ENCODE measurements at places on chromosomes 13 and 19. TPM values are rescaled to one million over a fixed set of nuclear protein-coding genes. Genes with fewer than 3 reads are reported as not detected.

GRCh38 chr13:84413016-84413415, 530.7 kb upstream of the SLITRK1 start:
- H3K27ac ChIP-seq = no peak overlapping the region
- no peak for DNase-seq
- no peaks in the 10 kb centered on the region for H3K4me1 ChIP-seq
- no peak overlapping the region for H3K4me3 ChIP-seq
- no peaks in the 10 kb centered on the region for H3K27me3 ChIP-seq
- no peaks in the 10 kb centered on the region for H3K36me3 ChIP-seq

- H3K27me3 ChIP-seq = no peaks in the 10 kb centered on the region
- DNase-seq = no peak
- no peak overlapping the region for H3K27ac ChIP-seq
- H3K4me3 ChIP-seq = no peak overlapping the region
- no peaks in the 10 kb centered on the region for H3K4me1 ChIP-seq
These were observed 372.6 kb downstream of the OXGR1 start for GRCh38 chr13:96621634-96622183.

GRCh38 chr13:112885782-112886268, 83.2 kb upstream of the MCF2L start:
- H3K4me3 ChIP-seq = no peak overlapping the region
- no peak overlapping the region for H3K27ac ChIP-seq
- no peak for DNase-seq
- H3K27me3 ChIP-seq = no peaks in the 10 kb centered on the region

DNA sequence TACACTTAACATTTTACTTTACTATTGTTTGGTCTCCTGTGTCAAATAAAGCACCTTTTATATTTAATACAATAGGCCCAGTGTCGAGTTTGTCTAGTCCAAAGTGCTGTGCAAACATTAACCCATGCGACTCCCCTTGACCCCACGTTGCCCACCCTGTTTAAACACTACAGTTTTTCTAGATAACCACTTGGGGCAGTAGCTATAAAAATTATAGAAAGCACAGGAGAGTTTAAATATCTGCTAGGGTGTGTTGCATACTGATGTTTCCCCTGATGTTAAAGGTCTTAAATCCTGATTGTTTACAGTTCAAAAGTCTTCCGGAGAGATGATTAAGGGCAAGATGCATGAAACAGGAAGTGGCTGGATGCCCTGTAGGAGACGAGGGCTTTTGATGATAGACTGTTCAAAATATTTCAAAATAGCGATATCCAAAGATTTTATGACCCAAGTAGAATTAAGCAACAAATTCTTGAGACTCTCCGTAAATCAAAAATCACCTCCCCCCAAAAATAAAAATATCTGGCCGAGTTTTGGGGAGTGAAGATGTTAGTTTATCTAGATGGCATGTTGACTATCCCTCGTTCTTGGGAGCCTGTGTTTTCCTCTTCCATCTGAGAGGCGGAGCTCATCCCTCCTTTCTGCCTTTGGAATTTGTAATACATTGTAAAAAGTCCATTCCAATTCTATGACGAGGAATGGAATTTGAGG, 167.1 kb downstream of the FGF9 start:
- no peaks in the 10 kb centered on the region for H3K36me3 ChIP-seq
- no peaks in the 10 kb centered on the region for H3K27me3 ChIP-seq
- DNase-seq = no peak
- no peaks in the 10 kb centered on the region for H3K4me1 ChIP-seq
- H3K27ac ChIP-seq = no peak overlapping the region

DNA sequence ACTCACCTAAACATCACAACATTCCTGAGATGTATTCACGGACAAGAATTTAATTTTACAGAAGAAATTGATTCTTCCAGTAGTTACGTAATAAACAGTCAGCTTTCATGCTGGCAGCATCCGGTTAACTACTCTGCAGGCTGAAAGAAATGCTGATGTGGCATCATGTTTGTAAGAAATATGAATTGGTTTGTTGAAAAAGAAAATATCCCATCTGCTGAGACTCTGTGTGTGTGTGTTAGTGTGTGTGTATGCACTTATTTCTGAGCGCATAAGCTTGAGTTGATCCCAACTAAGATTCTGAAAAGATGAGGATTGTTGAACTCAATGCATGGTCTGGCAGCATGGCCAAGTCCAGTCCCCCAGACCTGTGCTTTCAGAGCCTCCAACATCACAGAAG, 74.3 kb upstream of the FAM216B start:
- no peaks in the 10 kb centered on the region for H3K4me1 ChIP-seq
- H3K27ac ChIP-seq = no peak overlapping the region
- no peaks in the 10 kb centered on the region for H3K27me3 ChIP-seq
- DNase-seq = no peak

- DNase-seq = no peak
- no peaks in the 10 kb centered on the region for H3K27me3 ChIP-seq
- no peak overlapping the region for H3K4me3 ChIP-seq
- peaks cover 2% of the 10 kb centered on the region for H3K36me3 ChIP-seq
- no peaks in the 10 kb centered on the region for H3K4me1 ChIP-seq
These were observed 49.1 kb upstream of the EHD2 start for GRCh38 chr19:47663911-47664771.

DNA sequence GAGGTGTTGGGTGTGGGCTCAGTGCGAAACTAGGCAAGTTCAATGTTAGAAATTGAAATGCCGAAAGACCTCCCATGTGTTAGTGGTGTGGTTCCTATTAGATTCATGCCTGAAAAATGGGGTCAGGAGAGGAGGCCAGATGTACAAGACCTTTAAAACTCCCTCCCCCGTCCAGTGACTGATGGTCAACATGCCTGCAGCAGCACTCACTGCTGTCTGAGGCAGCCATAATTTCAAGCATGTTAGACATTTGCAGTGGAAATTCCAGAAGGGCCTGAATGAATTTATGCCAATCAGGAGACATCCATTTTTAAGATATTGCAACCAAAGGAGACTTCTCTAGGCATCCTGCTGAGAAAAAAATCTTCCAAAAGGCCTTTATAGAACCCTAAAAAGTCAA, 426.9 kb upstream of the NBEA start:
- no peaks in the 10 kb centered on the region for H3K27me3 ChIP-seq
- H3K4me3 ChIP-seq = no peak overlapping the region
- no peaks in the 10 kb centered on the region for H3K36me3 ChIP-seq
- no peaks in the 10 kb centered on the region for H3K4me1 ChIP-seq

DNA sequence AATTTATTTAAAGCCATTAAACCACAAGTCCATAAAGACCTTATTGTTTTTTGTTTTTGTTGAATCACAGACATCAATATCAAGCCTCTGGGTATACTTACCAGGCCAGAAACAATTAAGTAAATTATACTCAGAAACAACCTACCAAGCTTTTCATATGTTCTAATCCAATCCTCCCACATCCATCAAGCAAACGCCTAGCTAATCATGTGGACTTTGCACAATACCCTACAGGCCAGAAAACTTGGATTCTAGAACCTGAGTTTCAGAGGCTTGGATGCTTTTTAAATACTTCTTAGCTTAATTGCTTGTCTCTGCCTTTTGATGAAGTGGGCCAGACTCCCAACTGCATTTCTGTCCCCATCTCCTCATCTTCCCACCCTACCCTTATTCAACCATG, 39.9 kb downstream of the TGDS start:
- no peak overlapping the region for H3K27ac ChIP-seq
- no peak for DNase-seq
- no peaks in the 10 kb centered on the region for H3K27me3 ChIP-seq
- no peaks in the 10 kb centered on the region for H3K36me3 ChIP-seq
- no peak overlapping the region for H3K4me3 ChIP-seq
- H3K4me1 ChIP-seq = no peaks in the 10 kb centered on the region

DNA sequence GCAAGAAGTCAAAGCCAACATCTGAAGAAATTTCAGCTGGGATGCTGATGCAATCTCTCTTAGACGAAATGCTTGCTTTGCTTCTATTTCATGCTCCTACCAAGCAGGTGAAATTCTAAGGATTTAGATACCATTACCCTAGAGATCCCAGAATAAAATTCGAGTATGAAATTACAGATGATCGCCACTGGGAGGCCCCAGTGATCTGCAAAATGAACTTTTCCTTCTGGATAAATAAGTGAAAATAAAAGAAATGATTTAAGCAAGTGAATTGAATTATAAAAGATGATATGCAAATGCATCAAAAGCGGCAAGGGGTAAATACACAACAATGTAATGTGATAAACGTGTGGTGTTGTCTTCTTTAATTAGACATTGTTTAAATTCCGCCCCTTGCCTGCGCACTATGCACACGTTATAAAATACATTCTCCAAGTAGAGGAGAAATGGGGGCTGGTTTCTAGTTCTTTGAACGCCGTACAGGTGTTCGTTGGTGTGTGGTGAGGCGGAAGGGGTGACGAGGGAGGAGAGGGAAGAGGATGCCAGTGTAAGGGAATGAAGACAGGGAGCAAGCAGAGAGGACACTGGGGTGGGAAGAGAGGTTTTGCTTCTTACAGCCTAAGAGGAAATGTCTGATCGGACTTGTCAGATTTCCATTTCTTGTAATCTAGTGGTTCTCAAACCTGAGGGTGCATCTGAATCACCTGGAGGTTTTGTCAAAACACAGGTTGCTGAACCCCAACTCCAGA, 58.0 kb downstream of the ERCC5 start:
- no peak for DNase-seq
- no peak overlapping the region for H3K4me3 ChIP-seq
- no peak overlapping the region for H3K27ac ChIP-seq
- no peaks in the 10 kb centered on the region for H3K36me3 ChIP-seq
- peaks cover 5% of the 10 kb centered on the region for H3K4me1 ChIP-seq
- no peaks in the 10 kb centered on the region for H3K27me3 ChIP-seq

DNA sequence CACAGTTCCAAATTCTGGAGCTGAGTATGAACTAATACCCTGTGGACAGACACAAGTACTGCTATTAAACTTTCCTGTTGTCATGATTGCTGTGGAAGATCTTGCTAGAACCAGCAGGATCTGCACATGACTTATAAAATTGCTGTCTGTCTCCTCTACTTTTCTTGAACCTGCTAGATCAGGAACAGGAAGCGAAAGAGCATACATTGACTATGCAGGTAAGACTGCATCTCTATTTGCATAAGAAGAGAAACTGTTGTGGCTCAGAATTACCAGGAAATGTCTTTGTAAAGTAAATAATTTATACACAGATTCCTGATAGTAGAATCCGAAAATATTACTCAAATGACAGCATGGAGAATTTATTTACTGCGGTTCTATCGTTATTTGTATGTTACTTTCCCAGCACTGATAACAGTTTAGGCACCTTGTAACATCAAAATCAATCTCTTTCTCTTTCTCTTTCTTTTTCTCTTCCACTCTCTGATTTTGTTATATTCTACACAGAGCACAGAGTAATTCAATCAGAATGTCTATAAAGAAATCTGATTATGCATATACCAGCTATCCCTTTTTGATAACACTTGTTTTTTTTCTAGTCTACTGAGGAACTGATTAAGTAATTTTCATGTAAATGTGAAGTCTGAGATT, 226.5 kb downstream of the MYO16 start:
- DNase-seq = no peak
- H3K27ac ChIP-seq = no peak overlapping the region
- H3K4me1 ChIP-seq = no peaks in the 10 kb centered on the region
- no peaks in the 10 kb centered on the region for H3K36me3 ChIP-seq
- no peak overlapping the region for H3K4me3 ChIP-seq
- no peaks in the 10 kb centered on the region for H3K27me3 ChIP-seq

GRCh38 chr19:49148784-49149651, 6.2 kb downstream of the HRC start:
- peaks cover 22% of the 10 kb centered on the region for H3K27me3 ChIP-seq
- no peak for DNase-seq
- H3K4me3 ChIP-seq = no peak overlapping the region
- no peaks in the 10 kb centered on the region for H3K36me3 ChIP-seq
- H3K27ac ChIP-seq = no peak overlapping the region

GRCh38 chr13:45215392-45216077, 14.7 kb upstream of the KCTD4 start:
- H3K27ac ChIP-seq = no peak overlapping the region
- no peaks in the 10 kb centered on the region for H3K27me3 ChIP-seq
- H3K4me3 ChIP-seq = no peak overlapping the region
- H3K4me1 ChIP-seq = no peaks in the 10 kb centered on the region

DNA sequence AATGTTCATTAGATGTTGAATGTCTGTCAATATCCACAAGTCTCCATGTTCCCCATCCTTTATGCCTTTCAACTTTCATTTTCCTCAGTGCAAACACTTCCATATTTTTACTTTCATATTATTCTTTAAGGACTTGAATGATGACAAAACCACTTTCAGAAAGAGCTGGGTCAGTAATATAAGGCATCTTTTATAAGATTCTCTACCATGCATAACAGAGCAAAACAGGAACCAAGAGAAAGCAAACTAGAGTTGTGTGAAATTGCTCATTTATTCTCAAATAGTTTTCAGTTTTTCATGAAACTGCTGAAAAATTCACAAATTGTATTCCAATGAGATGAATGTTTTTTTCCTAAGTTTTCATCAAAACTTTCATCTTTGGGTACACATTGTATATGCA, 1247.6 kb downstream of the PCDH17 start:
- no peak overlapping the region for H3K27ac ChIP-seq
- no peak overlapping the region for H3K4me3 ChIP-seq
- H3K4me1 ChIP-seq = no peaks in the 10 kb centered on the region
- no peaks in the 10 kb centered on the region for H3K27me3 ChIP-seq
- DNase-seq = no peak
- no peaks in the 10 kb centered on the region for H3K36me3 ChIP-seq

GRCh38 chr13:105538346-105538745, 997.1 kb downstream of the EFNB2 start:
- DNase-seq = no peak
- H3K4me1 ChIP-seq = no peaks in the 10 kb centered on the region
- no peak overlapping the region for H3K4me3 ChIP-seq
- no peak overlapping the region for H3K27ac ChIP-seq

DNA sequence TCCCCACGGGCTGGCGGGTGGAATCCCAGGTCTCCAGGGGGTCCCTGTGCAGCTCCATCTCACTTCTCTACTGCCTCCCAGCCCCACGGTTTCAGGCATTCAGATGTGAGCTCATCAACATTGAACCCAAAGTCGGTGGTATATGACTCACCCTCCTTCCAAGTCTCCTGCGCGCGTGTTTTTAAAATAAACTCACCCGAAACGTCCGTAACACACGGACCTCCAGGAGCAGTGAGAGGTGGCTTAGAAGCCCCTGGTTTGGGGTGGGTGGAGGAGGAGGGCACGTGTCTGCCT, 14.0 kb upstream of the CRTC1 start:
- no peak overlapping the region for H3K4me3 ChIP-seq
- DNase-seq = no peak
- peaks cover 11% of the 10 kb centered on the region for H3K36me3 ChIP-seq
- H3K27ac ChIP-seq = no peak overlapping the region
- H3K27me3 ChIP-seq = no peaks in the 10 kb centered on the region

- H3K4me1 ChIP-seq = no peaks in the 10 kb centered on the region
- no peaks in the 10 kb centered on the region for H3K36me3 ChIP-seq
- H3K27ac ChIP-seq = no peak overlapping the region
- no peak for DNase-seq
These were observed 930.8 kb downstream of the SLITRK5 start for GRCh38 chr13:88601949-88602348.

- H3K4me1 ChIP-seq = no peaks in the 10 kb centered on the region
- DNase-seq = no peak
- H3K4me3 ChIP-seq = no peak overlapping the region
- H3K27ac ChIP-seq = no peak overlapping the region
These were observed 171.1 kb downstream of the KCTD12 start for GRCh38 chr13:76715075-76715474.

Gene LAIR1
- total RNA-seq = 44.4 TPM

Gene CCDC122
- total RNA-seq = 2.1 TPM

Gene KIR2DL1
- not detected for total RNA-seq

Gene RASIP1
- 0.08 TPM for total RNA-seq

Gene RFXAP
- 13.3 TPM for total RNA-seq

Gene IGFL1
- total RNA-seq = not detected

Gene MAMSTR
- total RNA-seq = 0.32 TPM

Gene COL4A2
- 0.80 TPM for total RNA-seq

Gene ZNF805
- 7.2 TPM for total RNA-seq

Gene ERF
- total RNA-seq = 51.8 TPM

Gene ZNF100
- total RNA-seq = 14.6 TPM

Gene ZNF443
- total RNA-seq = 3.9 TPM

Gene ZNF844
- 1.4 TPM for total RNA-seq

Measured in GM12878 (cell line).